ENCODE measurements at places on chromosomes 6 and 20.

DNA sequence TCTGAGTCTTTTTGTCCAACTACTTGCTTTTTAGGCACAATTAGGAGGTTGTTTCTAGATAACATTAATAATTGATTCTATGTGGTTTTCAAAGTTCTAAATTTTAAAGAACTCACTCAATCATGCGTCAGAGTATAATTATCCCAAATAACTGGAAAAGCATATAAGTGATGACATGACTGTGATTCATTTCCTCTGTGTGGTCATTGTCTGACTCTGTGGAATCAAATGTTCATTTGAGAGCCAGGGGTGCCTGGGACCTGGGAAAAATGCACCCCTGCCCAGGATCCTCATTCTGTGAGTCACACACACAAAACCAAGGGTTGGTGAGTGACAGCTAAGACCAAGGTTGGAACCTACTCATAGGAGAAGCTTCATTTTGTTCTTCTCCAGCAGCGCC is 127.1 kb upstream of the MLIP start:
- no peak overlapping the region for H3K4me3 ChIP-seq
- H3K4me1 ChIP-seq, result no peaks in the 10 kb centered on the region
- no peaks in the 10 kb centered on the region for H3K36me3 ChIP-seq
- H3K27ac ChIP-seq, result no peak overlapping the region

- H3K27ac ChIP-seq, result no peak overlapping the region
- H3K4me1 ChIP-seq, result no peaks in the 10 kb centered on the region
- H3K27me3 ChIP-seq, result peaks cover 12% of the 10 kb centered on the region
- no peaks in the 10 kb centered on the region for H3K36me3 ChIP-seq
- no peak for DNase-seq
- no peak overlapping the region for H3K4me3 ChIP-seq
Observed at GRCh38 chr6:151592449-151593159, 98.8 kb downstream of the CCDC170 start.

GRCh38 chr6:148831531-148831930 is 84.7 kb downstream of the UST start:
- no peak overlapping the region for H3K4me3 ChIP-seq
- peaks cover 15% of the 10 kb centered on the region for H3K4me1 ChIP-seq
- H3K27me3 ChIP-seq, result no peaks in the 10 kb centered on the region
- peak overlapping the region; percentile 6 for H3K27ac ChIP-seq
- H3K36me3 ChIP-seq, result no peaks in the 10 kb centered on the region
- no peak for DNase-seq

DNA sequence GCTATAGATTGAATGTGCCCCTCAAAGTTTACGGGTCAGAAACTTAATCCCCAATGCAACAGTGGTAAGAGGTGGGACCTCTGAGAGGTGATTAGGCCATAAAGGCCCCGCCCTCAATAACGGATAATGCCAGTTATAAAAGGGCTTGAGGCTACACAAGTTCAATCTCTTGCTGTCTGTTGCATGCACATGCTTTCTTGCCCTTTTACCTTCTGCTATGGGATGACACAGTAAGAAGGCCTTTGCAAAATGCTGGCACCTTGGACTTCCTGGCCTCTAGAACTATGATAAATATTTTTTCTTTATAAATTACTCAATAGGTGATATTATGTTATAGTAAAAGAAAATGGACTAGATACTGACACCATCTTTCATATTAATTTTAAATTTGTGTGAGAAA is 806.1 kb downstream of the TENT5A start:
- no peaks in the 10 kb centered on the region for H3K4me1 ChIP-seq
- H3K27ac ChIP-seq, result no peak overlapping the region
- no peak overlapping the region for H3K4me3 ChIP-seq
- no peaks in the 10 kb centered on the region for H3K36me3 ChIP-seq
- H3K27me3 ChIP-seq, result no peaks in the 10 kb centered on the region
- DNase-seq, result no peak

- peak overlapping the region; percentile 93 for H3K27ac ChIP-seq
- no peaks in the 10 kb centered on the region for H3K27me3 ChIP-seq
- H3K4me1 ChIP-seq, result peaks cover 88% of the 10 kb centered on the region
Observed at GRCh38 chr20:1622450-1622849, 2.6 kb upstream of the SIRPB1 start.

GRCh38 chr6:156659822-156660198 is 117.4 kb upstream of the ARID1B start:
- no peaks in the 10 kb centered on the region for H3K27me3 ChIP-seq
- H3K4me1 ChIP-seq, result no peaks in the 10 kb centered on the region
- H3K27ac ChIP-seq, result no peak overlapping the region

DNA sequence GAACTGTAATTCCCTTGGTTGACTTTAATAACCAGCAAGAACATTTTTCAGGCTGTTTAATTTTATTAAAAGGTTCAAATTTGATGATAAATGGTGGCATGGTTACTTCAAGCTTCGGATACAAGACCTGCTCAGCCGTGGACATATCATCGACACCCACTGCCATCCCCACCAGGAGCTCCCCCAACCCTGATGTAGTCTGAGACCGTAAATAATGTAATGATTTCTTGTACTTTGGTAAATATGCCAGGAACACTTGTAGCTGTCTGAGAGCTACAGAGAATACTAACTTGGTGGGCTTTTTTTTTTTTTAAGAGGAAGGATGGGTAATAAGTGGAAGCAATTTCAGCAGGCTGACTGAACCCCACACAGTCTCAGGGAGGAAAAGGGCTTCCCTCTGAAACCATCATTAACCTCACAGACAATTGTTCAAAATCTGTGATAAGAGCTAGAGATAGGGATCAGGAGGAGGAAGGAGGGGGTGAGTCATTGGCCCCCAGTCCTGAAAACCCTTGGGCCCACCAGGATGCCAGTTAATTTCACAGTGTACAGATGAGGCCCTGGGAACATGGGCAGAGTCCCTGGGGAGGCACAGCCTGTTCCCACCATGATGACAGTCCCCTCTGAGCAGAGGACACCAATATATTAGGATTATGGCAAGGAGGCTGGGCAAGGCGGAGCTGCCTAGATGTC is 56.0 kb downstream of the APCDD1L start:
- no peaks in the 10 kb centered on the region for H3K27me3 ChIP-seq
- H3K27ac ChIP-seq, result peak overlapping the region; percentile 25
- DNase-seq, result no peak
- H3K4me1 ChIP-seq, result peaks cover 11% of the 10 kb centered on the region
- H3K36me3 ChIP-seq, result peaks cover 13% of the 10 kb centered on the region

- DNase-seq, result no peak
- peaks cover 48% of the 10 kb centered on the region for H3K4me1 ChIP-seq
- H3K4me3 ChIP-seq, result peak overlapping the region; percentile 94
- no peaks in the 10 kb centered on the region for H3K27me3 ChIP-seq
- peak overlapping the region; percentile 98 for H3K27ac ChIP-seq
Observed at GRCh38 chr20:23358563-23358906, 3.4 kb upstream of the GZF1 start.

DNA sequence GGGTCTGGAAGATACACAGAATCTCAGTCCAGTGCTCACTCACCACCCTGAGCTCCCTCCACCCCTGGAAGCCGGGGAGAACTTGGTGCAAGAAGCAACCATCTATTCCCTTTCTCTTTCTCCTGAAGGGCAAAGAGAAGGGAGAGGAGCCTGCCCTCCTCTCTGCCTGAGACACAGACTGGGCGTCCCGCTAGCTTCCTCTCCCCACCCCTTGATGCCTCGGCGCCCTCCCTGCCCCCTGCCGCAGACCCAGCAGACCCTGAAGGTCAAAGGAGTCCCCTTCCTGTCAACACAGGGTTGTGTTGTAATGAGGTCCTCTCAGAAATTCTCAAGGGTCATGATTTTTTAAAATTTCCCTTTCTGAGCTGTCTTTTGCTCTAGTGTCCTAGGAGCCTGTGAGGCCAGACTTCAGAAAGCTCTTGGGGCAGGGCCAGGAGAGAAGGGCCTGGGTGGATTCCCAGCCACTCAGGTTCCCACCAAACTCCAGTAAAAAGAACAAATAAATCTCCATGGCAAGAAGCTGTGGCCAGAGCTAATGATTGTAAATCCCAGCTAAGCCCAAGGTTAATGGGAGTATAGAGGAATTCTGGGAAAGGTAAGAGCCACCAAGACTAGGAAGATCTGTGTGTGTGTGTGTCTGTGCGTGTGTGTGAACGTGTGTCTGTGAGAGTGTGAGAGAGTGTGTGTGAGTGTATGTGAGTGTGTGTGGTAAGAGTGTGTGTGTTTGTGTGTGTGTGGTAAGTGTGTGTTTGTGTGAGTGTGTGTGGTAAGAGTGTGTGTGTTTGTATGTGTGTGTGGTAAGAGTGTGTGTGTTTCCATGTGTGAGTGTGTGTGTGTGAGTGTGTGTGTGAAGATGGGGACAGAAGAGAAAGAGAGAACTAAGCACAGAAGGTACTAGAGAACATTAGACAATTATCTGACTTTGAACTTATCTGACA is 1.1 kb upstream of the JPH2 start:
- no peak for DNase-seq
- peaks cover 17% of the 10 kb centered on the region for H3K4me1 ChIP-seq
- no peaks in the 10 kb centered on the region for H3K36me3 ChIP-seq
- peaks cover 58% of the 10 kb centered on the region for H3K27me3 ChIP-seq
- H3K27ac ChIP-seq, result no peak overlapping the region

- peaks cover 2% of the 10 kb centered on the region for H3K27me3 ChIP-seq
- no peaks in the 10 kb centered on the region for H3K36me3 ChIP-seq
- peaks cover 20% of the 10 kb centered on the region for H3K4me1 ChIP-seq
- no peak overlapping the region for H3K27ac ChIP-seq
- DNase-seq, result peak; percentile 27
Observed at GRCh38 chr6:136526196-136526930, 23.9 kb downstream of the MAP7 start.

DNA sequence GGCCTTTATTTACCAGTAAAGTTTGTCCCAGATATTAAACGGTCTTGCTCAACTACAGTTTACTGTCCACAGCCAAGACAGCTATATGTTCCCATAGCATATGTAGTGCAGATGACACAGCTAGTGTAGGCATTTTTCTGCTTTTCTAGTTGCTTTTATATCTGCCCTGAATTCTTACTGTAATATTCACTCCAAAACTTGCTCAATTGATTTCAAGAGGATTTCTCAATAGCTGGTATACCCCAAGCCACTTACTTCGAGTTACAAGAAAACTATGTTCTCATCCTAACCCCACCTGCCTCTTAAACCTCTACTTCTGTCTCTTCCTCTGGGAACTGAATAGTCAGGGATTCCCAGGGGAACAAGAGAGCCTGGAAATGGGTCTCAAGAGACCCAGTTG is 18.9 kb upstream of the ROS1 start:
- H3K36me3 ChIP-seq, result no peaks in the 10 kb centered on the region
- H3K27ac ChIP-seq, result no peak overlapping the region
- H3K27me3 ChIP-seq, result peaks cover 65% of the 10 kb centered on the region
- H3K4me1 ChIP-seq, result no peaks in the 10 kb centered on the region
- DNase-seq, result no peak

DNA sequence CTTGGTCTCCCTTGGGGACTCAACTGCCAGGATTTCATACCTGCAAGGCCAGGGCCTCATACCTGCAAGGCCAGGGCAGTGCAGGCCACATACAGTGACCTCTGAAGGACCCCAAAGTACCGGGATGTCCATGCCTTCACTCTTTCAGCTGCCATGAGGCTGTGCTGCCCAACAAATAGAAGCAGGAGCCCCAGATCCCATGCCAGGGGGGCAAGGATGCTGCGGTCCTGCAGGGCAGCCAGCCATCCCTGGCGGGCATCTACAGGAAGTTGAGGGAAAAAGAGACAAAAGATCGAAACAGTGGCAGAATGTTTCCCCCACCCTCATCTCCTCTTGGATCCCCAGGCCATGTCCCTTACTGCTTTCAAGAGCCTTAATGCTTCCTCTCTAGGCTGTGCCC is 799 bp downstream of the NRM start:
- DNase-seq, result no peak
- H3K27me3 ChIP-seq, result no peaks in the 10 kb centered on the region
- H3K27ac ChIP-seq, result peak overlapping the region; percentile 98
- H3K4me1 ChIP-seq, result peaks cover 35% of the 10 kb centered on the region
- H3K36me3 ChIP-seq, result no peaks in the 10 kb centered on the region
- peak overlapping the region; percentile 87 for H3K4me3 ChIP-seq

GRCh38 chr6:142679907-142680700 is 264.9 kb downstream of the HIVEP2 start:
- H3K27ac ChIP-seq, result peak overlapping the region; percentile 55
- H3K36me3 ChIP-seq, result no peaks in the 10 kb centered on the region
- H3K4me3 ChIP-seq, result peak overlapping the region; percentile 36
- H3K4me1 ChIP-seq, result peaks cover 3% of the 10 kb centered on the region
- H3K27me3 ChIP-seq, result no peaks in the 10 kb centered on the region
